ENCODE measurements at places on chromosomes 7 and 10.
A peak's percentile ranks its signal among the peaks of the same experiment; 100 is the strongest.

DNA sequence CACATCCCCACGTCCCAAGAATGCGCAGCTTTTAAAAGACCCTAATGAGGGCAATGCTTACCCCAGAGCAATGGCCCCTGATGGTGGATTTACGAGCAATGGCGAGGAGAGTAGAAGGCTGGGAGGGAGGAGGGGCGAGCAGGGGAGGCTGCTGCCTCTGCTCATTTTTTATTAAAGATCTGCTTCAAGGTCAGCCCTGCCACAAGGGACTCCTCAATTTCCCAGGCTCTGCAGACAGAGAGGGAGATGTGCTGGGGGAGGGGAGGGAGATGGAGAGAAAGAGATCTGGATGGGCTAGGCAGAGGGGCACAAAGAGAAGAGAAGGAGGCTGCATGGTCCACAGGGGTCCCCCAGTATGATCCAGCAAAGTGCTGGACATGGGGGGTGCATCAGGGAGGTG, 7.8 kb upstream of the SRRM3 start:
- DNase-seq, result no peak

GRCh38 chr10:122091722-122092121, 102.8 kb downstream of the TACC2 start:
- no peak for DNase-seq

GRCh38 chr10:71812913-71813590, 38.0 kb downstream of the PSAP start:
- DNase-seq, result no peak

- no peak for DNase-seq
Observed at GRCh38 chr10:63266391-63267316, 133.5 kb downstream of the NRBF2 start.

- peak; percentile 20 for DNase-seq
Observed at GRCh38 chr10:102660888-102661657, 16.8 kb downstream of the TRIM8 start.

DNA sequence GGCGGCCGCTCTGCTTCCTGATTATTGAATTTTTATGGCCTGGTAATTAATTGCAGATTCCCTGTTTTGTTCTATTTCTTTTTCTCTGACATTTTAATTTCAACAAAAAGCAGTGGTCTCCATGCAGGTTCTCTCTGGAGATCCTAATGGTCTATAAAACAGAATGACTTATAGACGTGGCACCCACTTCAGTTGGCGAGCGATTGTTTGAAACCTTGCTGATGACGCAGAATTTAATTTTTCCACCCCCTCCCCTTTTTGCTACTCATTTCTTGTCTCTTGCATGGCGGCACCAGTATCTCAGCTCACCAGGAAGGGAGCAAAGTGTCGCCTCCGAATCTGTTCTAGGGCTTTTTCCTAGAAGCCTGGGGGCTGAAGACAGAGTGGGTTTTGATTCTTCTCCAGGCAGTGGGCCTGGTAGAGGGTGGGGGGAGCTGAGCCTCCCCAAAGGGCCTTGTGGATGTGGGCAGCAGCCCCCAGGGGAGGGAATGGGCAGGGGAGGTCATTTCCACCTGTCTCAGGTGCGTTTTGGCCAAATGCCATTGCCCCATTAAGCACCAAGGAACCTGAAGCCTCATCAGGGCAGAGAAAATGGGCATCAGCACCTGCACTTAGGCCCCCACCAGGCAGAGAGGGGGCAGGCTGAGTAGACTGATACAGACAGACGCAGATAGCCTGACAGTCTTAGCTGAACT, 3.5 kb upstream of the COMTD1 start:
- no peak for DNase-seq

DNA sequence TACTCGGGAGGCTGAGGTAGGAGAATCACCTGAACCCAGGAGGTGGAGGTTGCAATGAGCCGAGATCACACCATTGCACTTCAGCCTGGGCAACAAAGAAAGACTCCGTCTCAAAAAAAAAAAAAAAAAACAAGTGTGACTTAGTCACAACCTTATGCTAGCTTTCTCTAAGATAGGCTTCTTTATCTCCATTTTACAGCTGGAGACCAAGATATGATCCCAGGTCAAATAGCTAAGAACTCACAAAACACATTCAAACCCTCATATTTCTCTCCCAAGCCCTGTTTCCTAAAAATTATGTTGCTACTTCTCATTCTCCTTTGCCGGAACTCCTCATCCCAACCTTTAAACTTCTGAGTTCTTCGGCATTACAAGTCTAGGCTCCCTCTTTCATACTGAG, 13.0 kb upstream of the DHTKD1 start:
- no peak for DNase-seq

- no peak for DNase-seq
Observed at GRCh38 chr10:4532976-4533375, 293.0 kb upstream of the AKR1E2 start.

- no peak for DNase-seq
Observed at GRCh38 chr10:125606414-125607010, 76.5 kb downstream of the TEX36 start.

DNA sequence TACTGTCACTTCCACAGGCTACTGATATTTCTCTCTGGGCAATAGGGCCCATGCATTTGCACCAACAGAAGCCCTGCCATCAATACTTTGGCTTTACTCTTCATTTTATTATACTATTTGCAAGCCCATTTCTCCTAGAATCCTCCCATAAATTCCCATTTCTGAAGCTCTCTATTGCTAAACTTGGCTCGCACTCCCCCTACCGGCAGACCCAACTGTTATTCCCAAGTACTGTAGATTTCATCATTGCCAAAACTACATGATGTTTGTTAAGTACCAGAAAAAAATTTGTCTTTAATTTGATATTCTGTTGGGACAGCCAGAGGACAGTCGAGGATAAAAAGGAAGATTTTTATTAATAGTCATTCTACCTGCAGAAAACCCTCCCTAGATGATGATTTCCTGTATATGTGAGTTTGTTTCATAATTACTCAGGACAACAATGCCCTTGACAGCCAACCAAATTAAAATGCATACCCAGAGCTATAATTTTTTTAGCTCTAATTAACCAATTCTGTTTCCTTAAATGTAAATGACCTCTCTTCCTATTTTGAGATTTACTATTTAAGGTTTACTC, 298.6 kb downstream of the REEP3 start:
- DNase-seq, result peak; percentile 27

- no peak for DNase-seq
Observed at GRCh38 chr10:113023017-113023416, 73.0 kb downstream of the TCF7L2 start.

DNA sequence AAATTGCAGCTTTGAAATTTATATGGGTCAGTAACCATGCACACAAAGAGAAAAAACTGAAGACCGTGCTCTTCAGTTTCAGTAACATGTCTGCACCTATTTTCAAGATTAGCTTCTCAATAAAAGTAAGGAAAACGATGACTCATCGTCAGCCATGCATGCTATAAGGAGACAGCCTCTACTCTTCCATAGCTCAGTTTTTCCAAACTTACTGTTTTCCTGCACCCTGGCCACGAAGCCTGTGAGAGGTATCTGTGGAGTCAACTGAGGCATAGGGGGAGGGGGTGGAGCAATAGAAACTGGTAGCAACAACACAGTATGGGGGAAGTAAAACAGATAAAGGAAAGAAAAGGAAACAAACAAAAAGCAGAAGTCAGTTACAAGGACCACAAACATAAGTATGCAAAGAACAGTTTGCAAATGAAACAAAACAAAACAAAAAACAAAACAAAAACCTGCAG, 58.0 kb downstream of the PDSS1 start:
- DNase-seq, result no peak

DNA sequence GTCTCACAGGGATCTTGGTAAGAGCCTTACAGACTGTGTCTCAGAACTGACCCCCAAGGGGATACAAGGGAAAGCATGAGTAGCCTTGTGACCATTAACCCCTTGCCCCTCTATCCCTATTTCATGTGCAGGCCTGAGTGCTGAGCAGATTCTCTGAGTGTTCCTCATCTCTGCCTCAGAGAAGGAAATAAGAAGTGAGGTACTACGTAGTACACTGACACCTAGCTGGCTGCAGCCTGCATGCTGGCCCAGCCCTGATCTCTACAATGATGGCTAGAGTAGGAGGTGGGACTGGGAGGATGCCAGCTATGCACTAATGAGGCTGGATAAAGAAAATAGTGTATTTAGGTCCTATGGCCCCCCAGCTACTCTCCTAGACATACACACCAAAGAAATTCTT, 174.9 kb upstream of the HPS1 start:
- DNase-seq, result no peak

DNA sequence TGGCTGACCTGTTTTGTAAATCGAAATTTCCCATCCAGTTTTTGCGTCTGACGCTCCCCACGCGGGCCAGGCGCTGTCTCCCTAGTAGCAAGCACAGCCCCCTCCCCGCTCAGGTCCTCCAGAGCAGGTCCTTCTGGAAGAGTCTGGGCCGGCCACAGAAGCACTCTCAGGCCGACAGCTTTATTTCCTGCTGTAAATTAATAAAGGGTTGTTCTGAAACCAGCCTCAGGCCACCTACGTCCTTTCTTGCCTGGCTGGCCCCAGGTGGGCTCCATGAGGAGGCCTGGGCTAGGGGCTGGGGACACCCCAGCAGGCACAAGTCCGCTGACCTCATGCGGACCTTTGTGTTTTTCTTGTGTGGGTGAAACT, 35.2 kb downstream of the CAMK2B start:
- DNase-seq, result no peak

- DNase-seq, result no peak
Observed at GRCh38 chr10:79349766-79350406, 2.6 kb downstream of the PPIF start.

GRCh38 chr10:25745976-25746375, 188.1 kb upstream of the MYO3A start:
- no peak for DNase-seq

DNA sequence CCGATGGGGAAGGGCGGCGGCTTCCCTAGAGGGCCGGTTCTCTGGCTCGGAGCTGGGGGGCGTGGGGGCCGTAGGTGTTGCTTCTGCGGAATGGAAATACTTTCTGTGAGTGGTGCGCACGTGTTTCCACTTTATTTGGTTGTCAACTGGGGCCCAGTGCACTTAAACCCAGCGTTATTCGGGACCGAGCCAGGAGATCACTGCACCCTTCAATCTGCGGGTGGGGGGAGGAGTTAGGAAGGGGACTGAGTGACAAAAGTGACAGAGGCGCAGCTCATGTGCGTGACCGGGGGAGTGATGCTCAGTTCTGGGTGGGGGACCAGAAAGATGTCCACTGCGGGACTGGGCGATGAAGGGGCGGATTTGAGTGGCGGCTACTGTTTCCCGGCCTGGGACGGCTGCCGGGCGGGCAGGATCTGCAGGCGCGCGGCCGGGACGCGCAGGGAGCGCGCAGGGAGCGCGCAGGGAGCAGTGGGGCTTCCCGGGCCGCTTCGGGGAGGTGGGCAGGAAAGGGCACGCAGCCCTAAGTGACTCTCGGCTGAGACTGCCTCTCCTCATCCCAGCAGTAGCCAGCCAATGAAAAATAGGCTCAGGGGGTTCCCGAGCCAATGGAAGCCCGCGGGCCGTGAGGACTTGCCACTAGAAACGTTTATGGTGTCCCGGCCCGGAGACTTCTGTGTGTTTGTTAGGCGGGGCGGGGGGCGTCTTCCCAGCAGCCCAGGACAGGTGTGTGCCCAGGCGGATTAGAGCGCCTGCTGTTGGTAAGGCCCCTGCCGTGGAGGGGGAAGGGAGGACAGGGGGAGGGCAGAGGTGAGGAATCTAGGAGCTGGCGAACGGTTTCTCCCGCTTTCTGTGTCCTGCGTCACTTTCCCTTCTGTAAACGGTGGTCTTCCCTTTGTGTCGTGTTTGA, 54.3 kb upstream of the KDM7A start:
- DNase-seq, result peak; percentile 17

GRCh38 chr7:106119719-106120118, 7.6 kb upstream of the SYPL1 start:
- DNase-seq, result no peak

DNA sequence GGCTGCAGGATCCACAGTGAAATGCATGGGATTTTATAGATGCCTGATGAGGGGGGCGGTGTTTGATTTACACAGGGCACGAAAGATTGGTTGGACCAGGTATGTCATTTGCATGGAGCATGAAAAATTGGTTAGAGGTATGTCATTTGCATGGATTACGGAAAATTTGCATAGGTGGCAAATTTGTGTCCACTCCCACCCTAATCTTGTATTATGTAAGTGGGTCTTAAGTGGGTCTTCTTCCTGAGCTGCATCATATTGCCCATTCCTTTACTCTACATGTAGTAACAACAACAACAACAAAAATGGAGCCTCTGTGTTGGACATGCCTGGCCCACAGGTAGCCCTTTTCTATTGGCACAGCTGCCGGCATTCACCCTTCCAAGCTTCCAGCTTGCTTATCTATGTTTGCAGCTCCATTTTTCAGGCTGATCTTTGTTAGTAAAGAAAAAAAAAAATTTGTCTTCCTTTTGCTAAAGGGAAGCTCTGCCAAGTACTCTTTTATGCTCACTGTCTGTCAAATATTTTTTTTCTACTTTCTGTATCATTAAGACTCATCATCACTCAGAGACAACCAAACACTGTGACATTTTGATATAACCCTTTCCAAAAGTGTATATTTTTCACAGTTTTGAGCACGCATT, 10.3 kb upstream of the ZNF273 start:
- DNase-seq, result no peak

- DNase-seq, result no peak
Observed at GRCh38 chr10:13984647-13985155, 346.0 kb downstream of the FRMD4A start.

DNA sequence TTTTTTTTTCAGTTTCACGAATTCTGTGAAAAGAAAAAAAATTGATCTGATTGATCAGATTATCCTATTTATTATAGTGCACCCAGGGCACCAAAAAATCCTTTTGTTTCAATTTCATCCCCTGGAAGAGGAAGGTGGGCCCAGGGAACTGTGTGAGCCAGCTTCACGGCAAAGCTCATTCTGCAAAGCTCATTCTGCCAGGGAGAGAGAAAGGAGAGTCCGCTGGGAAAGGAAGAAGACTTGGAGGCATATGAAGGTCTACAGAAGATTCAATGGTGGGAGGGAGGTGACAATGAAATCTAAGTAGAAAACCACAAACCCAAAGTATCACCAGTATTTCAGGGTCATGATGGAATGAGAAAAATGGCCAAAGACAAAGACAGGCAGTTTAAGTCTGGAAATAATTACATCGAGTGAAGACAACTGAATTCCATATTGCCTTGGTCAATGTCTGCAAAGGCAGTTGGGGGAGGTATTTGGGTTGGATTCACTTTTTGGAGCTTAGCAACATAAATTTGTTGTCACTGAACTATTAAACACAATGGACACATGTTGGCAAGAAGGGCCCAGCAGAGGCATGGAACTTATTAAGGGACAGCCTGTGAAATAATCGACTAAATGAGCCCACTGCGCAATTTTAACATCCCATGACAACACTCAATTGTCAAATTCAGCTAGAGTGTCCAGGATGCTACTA, 587.8 kb upstream of the MKI67 start:
- no peak for DNase-seq

All from substantia nigra (tissue), 51 donors.